Activated naive CD8-positive, alpha-beta T cell treated with anti-CD3 and anti-CD28 coated beads, Interleukin-2, amount 50 U/mL, for 16 hours (primary cell): ENCODE measurements at places on chromosomes 1 and 21.

DNA sequence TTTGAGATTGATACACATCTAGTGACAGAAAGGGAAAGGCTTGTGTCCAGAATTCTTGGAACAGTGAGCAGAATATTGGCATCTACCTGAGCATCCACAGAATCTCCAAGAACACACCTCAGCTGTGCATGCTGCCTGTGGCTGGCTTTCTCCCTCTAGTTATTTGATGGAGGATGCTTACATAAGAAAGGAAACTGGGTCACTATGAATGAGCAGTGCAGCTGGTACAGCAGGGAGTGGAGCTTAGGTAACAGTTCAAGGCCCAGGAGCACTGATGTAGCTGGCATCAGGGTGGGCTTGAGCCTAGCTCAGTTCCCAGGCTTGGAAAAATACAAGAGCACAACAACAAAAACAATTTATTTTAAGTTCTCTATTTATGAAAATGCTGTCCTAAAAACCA, 26.3 kb downstream of the RGS8 start:
- DNase-seq: no peak

DNA sequence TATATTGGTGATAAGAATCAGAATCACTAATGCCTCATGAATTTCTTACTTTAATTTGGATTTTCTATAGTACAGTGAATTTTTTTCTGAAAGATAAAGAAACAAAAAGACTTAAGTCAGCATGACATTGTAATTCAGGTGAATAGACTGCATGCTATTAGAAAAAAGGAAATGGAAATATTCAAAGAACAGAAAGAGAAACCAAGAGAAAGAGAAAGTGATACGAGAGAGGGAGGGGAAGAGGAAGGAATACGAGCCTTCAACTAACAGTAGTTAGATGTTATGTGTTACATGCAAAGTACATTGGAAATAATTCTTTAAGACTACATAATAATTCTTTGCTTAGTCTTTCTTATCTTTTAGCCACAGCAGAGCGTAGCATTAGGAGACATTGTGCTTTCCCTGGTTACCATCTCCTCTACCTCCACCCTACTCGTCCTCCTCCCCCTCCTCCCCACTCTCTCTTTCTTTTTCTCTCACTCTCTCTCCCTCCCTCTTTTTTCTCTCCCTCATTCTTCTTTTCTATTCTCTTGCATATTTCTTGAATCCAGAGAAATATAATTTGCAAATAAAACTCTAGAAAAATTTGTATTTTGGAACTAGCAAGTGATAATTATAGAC, 46.4 kb upstream of the ADGRL4 start:
- no peak for DNase-seq

DNA sequence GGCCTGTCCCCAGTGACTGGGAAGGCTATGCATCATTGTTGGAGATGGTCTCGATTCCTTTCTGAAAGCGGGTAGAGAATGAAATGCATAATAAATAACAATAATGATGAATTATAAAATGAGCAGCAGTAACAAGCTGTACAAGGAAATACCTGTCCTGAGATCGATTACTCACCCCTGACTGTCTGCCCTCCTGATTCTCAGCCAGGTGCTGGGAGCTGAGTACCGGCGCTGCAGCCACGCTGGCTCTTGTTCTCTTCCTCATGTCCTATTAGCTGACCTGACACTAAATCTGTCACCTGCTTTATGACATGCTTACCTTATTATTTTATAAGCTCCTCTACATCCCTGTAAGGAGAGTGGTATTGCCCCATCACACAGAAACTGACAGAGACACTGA, 3.4 kb downstream of the AGPAT3 start:
- no peak for DNase-seq

DNA sequence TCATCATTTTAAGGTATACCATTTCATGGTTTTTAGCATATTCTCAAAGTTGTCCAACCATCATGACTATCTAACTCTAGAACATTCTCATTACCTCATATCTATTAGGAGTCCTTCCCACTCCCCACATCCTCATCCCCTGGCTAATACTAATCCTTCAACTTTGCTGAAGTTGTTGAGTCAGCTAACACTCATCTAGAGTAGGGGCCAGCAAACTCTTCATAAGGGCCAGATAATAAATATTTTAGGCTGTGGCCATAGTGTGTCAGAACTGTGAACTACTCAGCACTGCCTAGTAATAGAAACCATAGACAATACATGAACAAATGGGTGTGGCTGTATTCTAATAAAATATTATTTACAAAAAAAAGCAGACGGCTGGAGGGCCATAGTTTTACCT, 43.0 kb downstream of the TOR3A start:
- no peak for DNase-seq

- DNase-seq: no peak
Measured at GRCh38 chr1:204530932-204531331, 14.7 kb downstream of the MDM4 start.

DNA sequence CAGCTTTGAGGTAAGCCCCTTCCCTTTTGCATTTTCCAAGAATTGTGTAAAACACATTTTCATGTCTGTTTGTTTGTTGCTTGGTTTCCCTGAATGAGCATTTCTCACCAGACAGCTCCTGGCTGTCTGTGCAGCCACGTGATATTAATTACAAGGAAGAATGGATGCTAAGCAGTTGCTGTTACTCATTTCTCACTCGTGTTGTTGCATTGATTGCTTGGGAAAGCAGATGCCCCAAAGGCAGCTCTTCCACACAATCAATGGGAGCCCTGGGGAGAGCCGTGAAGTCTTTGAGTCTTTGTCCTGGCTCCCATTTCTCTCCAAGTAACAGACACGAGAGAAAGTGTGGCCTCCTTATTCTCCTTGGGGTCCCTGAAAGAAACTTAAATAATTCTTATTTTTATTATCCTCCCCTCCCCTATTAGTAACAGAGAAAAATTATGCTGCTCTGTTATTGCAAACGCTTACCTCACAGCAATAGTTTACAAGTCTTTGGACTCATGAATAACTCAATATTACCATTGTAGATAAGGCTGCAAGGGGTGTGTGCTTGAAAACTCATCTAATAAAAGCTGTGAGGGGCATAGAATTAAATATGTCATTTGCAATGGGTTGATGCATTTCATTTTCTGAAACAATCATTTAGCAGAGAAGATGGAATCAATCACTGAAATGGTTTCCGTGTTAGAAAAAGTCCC, 127.7 kb upstream of the CAMK1G start:
- no peak for DNase-seq

- DNase-seq: no peak
Measured at GRCh38 chr1:228214921-228215662, 7.2 kb downstream of the OBSCN start.

- DNase-seq: no peak
Measured at GRCh38 chr1:62228883-62229187, 34.2 kb downstream of the L1TD1 start.

- no peak for DNase-seq
Measured at GRCh38 chr1:197021716-197022115, 44.4 kb downstream of the CFHR5 start.

- no peak for DNase-seq
Measured at GRCh38 chr21:37118187-37118826, 45.3 kb downstream of the TTC3 start.

DNA sequence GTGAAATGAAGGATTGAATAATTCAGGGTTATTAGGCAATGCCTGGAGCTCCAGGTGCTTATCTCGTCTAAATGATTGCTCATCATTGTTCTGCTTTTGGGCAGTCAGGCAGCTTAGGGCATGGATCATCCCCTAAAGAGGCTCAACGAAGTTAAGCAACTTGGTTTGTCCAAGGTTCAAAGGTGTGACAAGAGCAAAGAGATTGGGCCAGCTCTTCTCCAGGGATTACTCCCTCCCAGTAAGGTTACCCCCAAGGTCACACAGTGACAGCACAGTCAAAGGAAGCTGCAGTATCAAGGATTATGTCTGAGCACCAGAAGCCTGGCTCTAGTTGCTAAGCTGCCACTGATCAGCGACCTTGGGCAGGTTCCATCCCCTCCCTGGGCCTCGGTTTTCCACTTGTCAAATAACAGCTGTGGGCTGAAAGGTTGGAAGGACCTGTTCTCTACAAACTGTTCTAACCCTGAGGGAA, 6.8 kb downstream of the ETNK2 start:
- DNase-seq: no peak
